BJ (cell line): ENCODE measurements at places on chromosomes 11 and 22. TPM values are rescaled to one million over a fixed set of nuclear protein-coding genes. Genes with fewer than 3 reads are reported as not detected.

DNA sequence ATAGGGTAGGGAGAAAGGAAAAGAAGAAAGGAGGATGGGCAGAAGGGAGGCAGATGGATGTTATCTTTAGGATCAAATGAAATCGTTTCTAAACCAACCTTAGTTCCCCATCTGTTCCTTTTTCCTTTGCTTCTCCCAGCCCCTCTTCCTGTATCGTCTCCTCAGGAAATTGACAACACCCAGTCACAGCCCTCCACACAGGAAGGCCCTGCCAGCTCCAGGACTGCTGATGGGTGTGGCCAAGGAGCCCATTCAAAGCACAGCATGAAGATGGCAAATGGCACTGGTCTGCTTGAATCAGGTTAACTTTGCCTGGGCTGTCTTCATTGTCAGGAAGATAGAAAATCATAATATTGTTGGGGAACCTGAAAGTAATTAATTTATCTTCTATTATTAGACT lies 164.8 kb downstream of the C11orf87 start:
- DNase-seq = no peak

DNA sequence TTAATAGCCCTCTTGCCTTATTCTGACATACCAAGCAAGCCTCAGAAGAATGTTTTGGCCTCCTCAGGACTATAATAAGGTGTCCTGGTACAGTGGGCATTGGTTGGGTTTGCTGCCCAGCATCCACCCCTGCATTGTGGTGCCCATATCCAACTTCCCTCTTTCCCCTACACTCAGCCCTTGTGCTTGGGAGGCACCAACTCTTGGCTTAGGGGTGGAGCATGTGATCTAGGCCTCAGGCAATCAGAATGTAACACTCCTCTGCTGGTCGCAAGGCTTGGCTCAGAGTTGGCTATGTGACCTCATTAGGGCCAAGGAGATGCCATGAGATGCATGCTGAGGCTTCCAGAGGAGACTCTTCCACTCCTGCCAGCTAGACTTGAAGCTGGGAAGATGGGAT lies 123.0 kb downstream of the CSNK2A3 start:
- no peak for DNase-seq

GRCh38 chr11:127385071-127385470 lies 384.5 kb upstream of the KIRREL3 start:
- DNase-seq = no peak

DNA sequence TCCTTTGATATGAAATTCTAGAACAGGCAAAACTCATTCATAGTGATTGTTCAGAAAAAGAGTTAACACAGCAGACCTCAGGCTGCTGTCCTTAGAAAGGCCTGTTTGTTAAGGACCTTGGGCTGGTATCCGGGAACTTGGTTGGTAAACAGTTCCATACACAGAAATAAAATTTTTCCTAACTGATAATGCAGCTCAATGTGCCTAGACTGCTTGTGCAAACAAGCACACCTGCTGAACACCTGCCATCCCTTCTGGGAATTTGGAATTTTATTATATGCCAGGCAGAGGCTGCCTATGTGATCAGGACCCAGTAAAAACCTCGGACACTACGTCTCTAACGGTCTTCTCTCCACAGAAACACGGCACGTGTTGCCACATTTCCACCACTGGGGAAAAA lies 11.5 kb downstream of the THAP12 start:
- DNase-seq = no peak

GRCh38 chr22:39214383-39215069 lies 30.3 kb downstream of the PDGFB start:
- no peak for DNase-seq

GRCh38 chr11:72349053-72349452 lies 85.3 kb downstream of the CLPB start:
- no peak for DNase-seq

- no peak for DNase-seq
Measured at GRCh38 chr11:46279126-46280099, 2.0 kb downstream of the CREB3L1 start.

DNA sequence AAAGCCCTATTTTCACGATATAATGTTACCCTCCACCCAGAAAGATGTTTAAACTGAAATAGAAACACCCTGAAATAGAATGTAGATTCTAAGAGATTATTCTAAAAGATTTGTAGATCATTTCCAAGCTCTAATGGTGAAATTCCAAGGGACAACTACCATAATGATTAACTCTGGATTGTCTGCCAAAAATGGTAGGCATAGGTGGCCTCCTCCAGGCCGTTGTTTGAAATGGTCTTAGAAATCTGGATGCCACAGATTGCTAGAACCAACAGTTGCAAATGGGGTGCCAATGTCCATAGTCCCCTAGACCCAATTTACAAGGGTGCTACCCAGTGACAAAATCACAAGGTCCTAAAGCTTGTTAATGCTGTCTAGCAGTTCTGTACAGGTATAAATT lies 6.7 kb upstream of the SLC6A5 start:
- no peak for DNase-seq

DNA sequence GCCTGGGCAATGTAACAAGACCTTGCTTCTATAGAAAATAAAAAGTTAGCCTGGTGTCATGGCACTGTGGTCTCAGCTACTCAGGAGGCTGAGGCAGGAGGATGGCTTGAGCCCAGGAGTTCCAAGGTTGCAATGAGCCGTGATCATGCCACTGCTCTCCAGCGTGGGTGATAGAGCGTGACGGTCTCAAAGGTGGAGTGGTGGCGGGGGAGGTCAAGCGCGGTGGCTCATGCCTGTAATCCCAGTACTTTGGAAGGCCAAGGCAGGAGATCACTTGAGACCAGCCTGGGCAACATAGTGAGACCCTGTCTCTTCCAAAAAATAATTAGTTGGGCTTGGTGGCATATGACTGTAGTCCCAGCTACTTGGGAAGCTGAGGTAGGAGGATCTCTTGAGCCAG lies 16.7 kb upstream of the PISD start:
- no peak for DNase-seq

- DNase-seq = no peak
Measured at GRCh38 chr22:45518136-45518535, 15.5 kb downstream of the FBLN1 start.

RASL10A gene
- polyA plus RNA-seq = 0.16 TPM in 1 of 2 replicates, not detected in the other

KCNJ11 gene
- polyA plus RNA-seq = not detected in 2 replicates
